ENCODE measurements at places on chromosomes 6 and 20. TPM values are rescaled to one million over a fixed set of nuclear protein-coding genes. Genes with fewer than 3 reads are reported as not detected.

The AGPAT4 gene
- total RNA-seq = 2.2 TPM

The CALHM4 gene
- not detected for total RNA-seq

The SLC2A4RG gene
- total RNA-seq = 78.9 TPM

The POFUT1 gene
- total RNA-seq = 45.5 TPM

The SLC24A3 gene
- total RNA-seq = 1.7 TPM

The GJA10 gene
- total RNA-seq = not detected

The PBOV1 gene
- not detected for total RNA-seq

The PSMB9 gene
- total RNA-seq = 69.8 TPM

The DEFB124 gene
- total RNA-seq = not detected

The PPP2R5D gene
- total RNA-seq = 24.2 TPM

The ACTL10 gene
- 0.38 TPM for total RNA-seq

The FKBP1C gene
- 0.17 TPM for total RNA-seq

The NKAIN2 gene
- 0.19 TPM for total RNA-seq

The OR2H2 gene
- not detected for total RNA-seq

The RIPOR3 gene
- 10.6 TPM for total RNA-seq

The CCN6 gene
- not detected for total RNA-seq

The HLA-DOB gene
- total RNA-seq = not detected

The PTCHD4 gene
- total RNA-seq = 0.29 TPM

The CYP24A1 gene
- total RNA-seq = not detected

The CDH4 gene
- total RNA-seq = 0.41 TPM

The SLC12A5 gene
- total RNA-seq = 11.7 TPM

The NFATC2 gene
- 7.7 TPM for total RNA-seq

The CDSN gene
- not detected for total RNA-seq

The SDCBP2 gene
- 3.9 TPM for total RNA-seq

The MYH7B gene
- 0.17 TPM for total RNA-seq

The AVP gene
- 0.75 TPM for total RNA-seq

The FOXF2 gene
- 0.36 TPM for total RNA-seq

The NT5E gene
- total RNA-seq = 4.0 TPM

The GPLD1 gene
- total RNA-seq = 0.87 TPM

The SRMS gene
- total RNA-seq = not detected

The BCAS4 gene
- total RNA-seq = 2.4 TPM

The REM1 gene
- 2.6 TPM for total RNA-seq

The SAMD5 gene
- total RNA-seq = 2.5 TPM

The CRIP3 gene
- 1.2 TPM for total RNA-seq

Measured in adrenal gland (tissue), 19 donors.